ENCODE measurements at places on chromosomes 1 and 21.

DNA sequence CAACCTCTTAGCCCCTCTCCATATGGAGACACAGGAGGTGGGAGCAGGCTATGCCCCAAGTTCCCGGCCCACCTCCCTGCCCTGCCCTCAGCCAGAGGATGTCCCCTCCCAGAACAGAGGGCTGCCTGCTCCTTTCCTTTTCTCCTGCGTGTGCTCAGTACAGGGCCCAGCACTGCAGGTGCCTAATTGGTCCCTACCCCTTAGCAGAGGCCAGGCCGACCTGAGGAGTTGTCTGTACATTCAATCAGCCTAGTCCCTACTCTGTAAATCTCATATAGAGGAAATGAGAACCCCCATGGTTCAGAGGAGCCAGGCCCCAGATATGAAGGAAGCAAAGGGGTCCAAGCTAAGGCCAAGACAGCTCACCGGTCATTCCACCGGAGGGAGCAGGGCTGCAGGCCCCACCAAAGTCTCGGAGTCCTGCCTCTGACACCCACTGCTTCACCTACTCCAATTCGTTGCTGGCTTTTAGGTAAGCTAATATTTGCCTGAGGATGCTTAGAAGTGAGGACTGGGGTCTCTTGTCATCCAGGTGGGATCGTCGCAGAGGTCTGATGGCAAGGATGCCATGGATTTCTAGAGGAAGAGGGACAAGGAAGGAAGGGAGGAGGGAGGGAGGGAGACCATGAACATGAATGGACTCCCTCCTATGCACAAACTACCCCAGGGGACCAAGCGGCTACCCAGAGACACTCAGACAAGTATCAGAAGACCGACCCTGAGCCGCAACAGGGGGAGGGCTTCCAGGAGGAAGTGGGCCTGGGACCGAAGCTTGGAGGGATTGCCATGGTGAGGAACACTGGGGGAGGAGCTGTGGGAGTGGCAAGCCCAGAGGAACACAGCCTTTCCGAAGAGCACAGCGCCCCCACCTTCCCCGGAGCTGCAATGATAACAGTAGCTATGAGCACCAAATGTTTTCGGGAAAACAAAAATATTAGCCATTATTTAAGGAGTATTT lies 30.4 kb upstream of the FOXO6 start:
- no peak for DNase-seq

DNA sequence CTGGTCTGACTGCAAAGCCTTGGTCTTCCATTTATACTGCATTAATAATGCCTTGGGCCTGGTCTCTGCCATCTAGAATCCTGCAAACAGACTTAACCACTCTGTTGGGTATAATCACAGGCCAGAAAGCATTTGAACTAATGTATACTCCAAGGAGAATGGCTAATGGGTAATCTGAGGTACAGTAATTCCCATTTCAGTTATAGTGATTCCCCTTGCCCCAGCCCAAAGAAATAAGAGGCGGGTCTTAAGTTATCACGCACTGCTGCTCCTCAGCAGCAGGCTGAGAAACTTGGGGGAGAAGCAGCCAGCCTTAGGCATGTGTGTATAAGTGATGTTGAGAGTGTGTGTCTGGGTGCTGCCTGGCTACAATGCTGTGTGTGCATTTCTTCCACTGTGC lies 2.4 kb downstream of the LPAR3 start:
- no peak for DNase-seq

- DNase-seq = peak; percentile 81
Measured at GRCh38 chr1:162899422-162900146, 38.6 kb upstream of the CCDC190 start.

GRCh38 chr1:29542548-29542947 lies 306.2 kb downstream of the PTPRU start:
- DNase-seq = no peak

GRCh38 chr1:22288593-22289241 lies 145.8 kb upstream of the WNT4 start:
- DNase-seq = no peak
